ENCODE measurements at places on chromosomes 2 and 18.

GRCh38 chr2:99485411-99485810, 4.4 kb downstream of the REV1 start:
- DNase-seq, result no peak

- DNase-seq, result no peak
These were observed 182.3 kb downstream of the CAMKMT start for GRCh38 chr2:44543773-44544725.

GRCh38 chr2:19021721-19022120, 336.7 kb downstream of the OSR1 start:
- DNase-seq, result no peak

- DNase-seq, result no peak
These were observed 328.7 kb downstream of the SMAD2 start for GRCh38 chr18:47601581-47602272.

GRCh38 chr18:9096007-9096371, 6.5 kb upstream of the NDUFV2 start:
- no peak for DNase-seq

GRCh38 chr2:169900686-169901085, 73.4 kb downstream of the UBR3 start:
- DNase-seq, result peak; percentile 4

GRCh38 chr2:99140860-99141109, 722 bp upstream of the C2orf15 start:
- peak; percentile 16 for DNase-seq

DNA sequence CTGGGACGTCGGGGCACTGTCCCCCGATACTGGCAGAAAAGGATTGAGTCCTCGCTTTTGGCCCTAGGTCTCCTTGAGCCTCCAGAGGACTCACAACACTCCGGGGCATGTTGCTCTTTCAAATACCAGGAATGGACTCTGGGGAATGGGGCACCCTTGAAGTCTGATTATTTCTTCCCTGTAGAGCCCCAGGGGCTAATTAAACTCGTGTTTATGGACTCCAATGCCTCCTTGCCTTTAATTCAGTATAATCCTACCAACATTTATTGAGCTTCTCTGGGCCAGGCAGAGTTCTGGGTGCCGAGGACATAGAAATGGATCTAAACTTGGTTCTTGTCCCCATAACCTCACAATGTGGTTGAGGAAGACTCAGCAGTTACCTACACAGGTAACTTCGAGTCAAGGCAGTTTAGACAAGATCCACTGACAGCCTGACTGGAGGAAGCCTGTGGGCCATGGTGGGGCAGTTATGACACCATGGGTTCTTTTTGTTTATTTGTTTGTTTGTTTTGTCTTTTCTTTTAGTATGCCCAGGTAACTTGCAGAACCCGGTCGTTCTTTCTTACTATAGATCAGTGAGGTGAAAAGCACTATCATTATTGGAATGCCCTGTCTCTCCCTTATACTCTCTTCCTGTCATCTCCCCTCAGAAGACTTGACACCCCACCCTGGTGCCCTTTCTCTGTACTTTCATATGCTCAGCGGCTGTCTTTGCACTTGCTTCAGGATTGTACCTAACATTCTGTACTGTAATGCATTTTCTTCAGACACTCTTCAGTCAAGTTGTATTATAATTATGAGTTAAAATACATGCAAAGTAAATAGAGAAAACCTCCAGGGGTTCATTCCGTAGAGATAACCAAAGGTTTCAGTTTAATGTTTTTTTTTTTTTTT, 3.2 kb downstream of the CFLAR start:
- DNase-seq, result no peak

- DNase-seq, result no peak
These were observed 251.9 kb upstream of the RAB12 start for GRCh38 chr18:8357320-8357719.

- no peak for DNase-seq
These were observed 1.8 kb upstream of the ZC3H8 start for GRCh38 chr2:112256654-112257053.

DNA sequence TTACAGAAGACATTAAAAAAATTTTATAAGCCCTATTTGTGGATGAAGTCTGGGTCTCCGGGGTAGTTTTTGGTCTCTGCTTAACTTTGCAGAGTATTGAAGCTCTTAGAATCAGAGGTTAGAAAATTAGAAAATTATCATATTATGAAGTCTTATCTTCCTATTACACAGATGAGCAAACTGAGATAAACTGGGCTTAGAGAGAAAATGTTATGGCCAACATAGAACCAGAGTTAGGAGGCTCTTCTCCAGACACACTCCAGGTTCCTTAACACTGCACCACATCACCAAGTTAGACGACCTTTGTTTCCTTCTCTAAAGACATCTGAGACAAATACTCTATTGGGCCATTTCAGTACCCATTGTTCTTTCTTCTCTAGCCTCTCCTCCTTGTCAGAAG, 36.7 kb upstream of the NEB start:
- DNase-seq, result no peak

DNA sequence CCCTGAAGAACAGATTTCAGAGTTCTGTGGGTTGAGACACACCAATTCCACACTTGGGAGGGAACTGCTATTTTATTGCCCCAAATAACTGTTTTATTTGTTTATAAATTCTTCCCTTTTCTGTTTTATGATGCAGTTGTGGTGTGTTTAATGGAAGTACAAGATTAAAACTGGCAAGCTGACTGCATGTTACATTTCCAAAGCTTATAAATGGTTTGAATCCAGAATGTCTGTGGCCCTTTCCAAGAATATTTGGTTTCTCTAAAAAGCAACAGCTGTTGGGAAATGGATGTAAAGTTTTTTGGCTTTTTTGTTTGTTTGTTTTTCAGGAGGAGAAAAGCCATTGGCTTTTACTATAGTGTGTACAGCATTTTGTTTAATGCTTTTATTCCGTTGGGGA, 234.5 kb downstream of the MTX2 start:
- DNase-seq, result no peak

DNA sequence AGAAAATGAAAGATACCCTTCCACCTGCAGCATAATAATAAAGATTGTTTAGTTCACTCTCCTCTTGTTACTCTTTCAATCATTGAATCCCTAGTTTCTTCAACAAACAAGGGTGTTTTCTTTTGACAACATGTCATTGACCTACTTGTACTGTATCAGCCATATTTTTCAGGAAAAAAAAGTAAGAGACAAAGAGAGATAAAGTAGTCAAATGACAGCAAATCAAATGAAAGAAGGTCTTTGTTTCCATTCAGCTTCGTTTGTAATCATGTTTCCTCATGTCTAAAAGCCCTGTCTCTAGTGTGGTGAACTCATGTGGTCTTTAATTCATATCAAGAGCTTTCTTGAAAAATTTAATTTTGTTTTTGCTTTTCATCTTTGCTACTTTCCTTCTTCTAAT, 557.8 kb upstream of the LRATD1 start:
- no peak for DNase-seq

All from kidney capillary endothelial cell (primary cell).